HTR-8/SVneo (cell line): ENCODE measurements at places on chromosomes 5 and 9.
A peak's percentile ranks its signal among the peaks of the same experiment; 100 is the strongest.

GRCh38 chr5:146302406-146302805 is 36.2 kb upstream of the POU4F3 start:
- no peak for DNase-seq

GRCh38 chr5:155556700-155557099 is 543.1 kb downstream of the KIF4B start:
- no peak for DNase-seq

DNA sequence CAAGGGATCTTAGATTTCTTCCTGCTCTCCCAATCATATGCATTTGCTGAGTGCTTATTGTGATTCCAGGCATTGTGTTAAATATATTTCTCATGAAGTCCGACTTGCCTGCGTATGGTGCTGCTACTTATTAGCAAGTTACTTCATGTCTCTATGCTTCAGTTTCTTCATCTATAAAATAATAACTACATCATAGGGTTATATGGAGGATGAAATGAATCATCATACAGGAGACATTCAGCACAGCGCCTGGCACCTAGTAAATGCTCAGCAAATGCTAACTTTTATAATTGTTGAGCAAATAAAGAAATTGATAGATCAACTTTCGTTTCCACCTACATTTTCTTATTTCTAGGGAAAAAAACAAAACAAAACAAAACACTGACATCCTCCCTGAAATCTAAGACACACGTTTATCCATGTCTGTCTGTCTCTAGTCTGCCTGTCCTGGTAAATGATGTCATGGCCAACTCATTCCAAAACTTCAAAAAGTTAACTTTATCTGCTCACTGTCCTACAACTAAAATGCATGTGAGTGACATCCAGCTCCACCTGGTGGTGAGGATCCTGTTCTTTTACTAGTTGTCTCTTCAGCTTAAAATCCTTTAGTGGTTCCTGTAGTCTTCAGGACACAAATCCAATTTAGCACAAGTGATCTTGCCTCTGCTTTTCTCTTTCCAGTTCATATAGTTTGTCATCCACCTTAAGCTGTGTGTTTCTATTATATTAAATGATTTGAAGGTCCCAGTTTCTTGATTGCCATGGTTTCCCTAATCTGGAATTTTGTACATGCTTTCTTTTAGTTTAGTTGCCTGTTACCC is 27.7 kb downstream of the PPP3R2 start:
- DNase-seq, result peak; percentile 3

GRCh38 chr9:136049491-136050265 is 45.4 kb downstream of the NACC2 start:
- DNase-seq, result no peak

GRCh38 chr9:129497005-129497812 is 123.7 kb downstream of the C9orf50 start:
- peak; percentile 39 for DNase-seq

DNA sequence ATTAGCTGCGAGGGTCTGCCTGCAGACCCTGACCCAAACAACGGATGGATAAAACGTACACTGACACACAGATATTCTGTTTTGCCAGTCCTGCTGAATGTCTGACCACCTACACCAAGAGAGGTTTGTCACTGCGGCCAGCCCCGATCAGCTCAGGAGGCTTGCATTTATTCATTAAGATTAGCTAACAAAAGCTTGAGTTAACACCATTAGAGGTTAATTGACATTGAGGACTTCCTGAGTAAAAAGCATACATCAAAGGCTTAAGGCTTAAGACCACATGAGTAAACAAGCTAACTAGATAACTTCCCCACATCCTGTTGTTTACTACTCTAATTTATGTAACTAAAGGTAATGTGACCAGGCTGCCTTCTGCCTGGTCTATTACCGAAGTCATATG is 198.1 kb upstream of the TRPC7 start:
- no peak for DNase-seq

DNA sequence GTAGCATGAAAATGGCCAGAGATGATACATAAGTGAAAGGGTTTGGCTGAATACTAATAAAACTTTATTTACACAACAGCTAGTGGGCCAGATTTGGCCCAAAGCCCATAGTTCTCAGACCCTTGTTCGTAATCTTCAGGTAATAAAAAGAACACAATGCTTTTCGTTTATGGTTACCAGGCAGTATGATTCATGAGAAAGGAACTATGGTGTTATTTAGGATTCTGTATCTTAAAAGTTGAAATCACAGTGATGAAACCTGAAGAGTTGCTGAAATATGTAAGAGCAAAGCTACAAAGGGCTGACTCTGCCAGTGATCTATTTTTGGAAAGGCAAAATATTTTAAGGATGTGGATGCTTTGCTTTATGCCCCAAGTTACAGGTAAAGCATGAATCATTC is 192.7 kb downstream of the SMC2 start:
- no peak for DNase-seq

DNA sequence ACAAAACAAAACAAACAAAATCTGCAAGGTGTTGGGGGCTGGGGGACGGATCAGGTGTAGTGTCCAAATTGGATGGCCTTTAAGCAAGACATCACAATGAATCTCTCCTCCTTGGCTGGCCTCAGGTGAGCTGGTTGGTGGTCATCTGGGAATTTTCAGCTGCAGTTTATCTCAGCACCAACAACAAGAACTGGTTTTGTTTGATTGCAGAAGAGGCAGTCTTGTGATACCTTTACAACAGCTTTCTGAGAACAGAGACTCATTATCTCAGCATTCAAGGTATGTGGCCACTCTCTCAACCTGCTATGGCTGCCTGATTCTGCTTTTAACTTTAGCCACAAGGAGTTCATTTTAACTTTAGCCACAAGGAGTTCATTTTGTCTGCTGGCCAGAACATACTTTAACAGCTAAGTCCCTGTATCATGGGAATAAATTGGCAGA is 1543.4 kb downstream of the EFNA5 start:
- DNase-seq, result no peak

GRCh38 chr5:113273948-113274347 is 160.8 kb downstream of the TSSK1B start:
- DNase-seq, result no peak

GRCh38 chr9:26662476-26662875 is 230.1 kb downstream of the CAAP1 start:
- DNase-seq, result no peak

DNA sequence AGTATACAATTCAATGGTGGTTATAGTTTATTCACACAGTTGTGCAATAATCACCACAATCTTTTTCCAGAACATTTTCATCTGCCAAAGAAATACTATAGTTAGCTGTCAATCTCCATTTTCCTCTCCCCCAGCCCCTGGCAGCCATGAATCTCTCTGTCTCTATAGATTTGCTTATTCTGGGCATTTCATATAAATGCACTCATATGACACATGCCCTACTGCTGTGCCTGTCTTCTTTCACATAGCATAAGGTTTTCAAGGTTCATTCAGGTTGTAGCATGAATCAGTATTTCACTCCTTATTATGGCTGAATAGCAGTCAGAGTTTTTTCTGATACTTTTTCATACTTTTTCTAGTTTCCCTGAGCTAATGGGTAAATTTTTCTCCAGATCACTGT is 127.6 kb downstream of the HSPA4 start:
- no peak for DNase-seq

DNA sequence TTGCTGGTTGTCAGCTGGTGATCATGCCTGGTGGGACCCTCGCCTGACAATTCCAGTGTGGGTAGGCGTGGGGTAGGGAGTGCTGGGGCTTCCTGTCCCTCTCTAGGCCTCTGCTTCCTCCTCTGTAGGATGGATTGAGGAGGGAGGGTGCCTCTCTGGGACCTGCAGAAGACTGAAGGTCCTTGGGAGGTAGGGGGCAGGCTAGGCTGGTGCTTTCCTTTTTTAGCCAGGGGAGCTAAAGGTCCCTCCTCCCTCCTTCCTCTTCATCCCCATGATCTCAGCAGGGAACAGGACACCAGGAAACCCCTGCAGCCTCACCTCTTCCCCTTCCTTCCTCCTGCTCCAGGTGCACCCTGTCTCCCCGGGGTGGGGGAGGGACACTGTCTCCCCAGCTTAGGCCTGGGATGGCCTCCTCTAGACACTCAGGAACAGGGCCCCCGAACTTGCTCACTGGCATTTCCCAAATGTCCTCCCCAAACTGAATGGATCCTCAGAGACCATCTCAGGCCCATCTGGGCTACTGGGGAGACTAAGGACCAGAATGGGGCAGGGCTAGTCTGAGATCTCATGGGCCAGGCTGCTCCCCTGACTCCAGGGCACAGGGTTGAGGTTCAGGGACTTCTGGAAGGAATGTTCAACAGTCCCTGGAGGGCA is 8.4 kb downstream of the SH2D3C start:
- DNase-seq, result no peak

GRCh38 chr5:69189162-69190086 is at the start of gene CENPH:
TSS of gene CENPH (plus strand) at chr5:69189583. CDS start at chr5:69189635, 52 bp downstream.
- peak; percentile 85 for DNase-seq

DNA sequence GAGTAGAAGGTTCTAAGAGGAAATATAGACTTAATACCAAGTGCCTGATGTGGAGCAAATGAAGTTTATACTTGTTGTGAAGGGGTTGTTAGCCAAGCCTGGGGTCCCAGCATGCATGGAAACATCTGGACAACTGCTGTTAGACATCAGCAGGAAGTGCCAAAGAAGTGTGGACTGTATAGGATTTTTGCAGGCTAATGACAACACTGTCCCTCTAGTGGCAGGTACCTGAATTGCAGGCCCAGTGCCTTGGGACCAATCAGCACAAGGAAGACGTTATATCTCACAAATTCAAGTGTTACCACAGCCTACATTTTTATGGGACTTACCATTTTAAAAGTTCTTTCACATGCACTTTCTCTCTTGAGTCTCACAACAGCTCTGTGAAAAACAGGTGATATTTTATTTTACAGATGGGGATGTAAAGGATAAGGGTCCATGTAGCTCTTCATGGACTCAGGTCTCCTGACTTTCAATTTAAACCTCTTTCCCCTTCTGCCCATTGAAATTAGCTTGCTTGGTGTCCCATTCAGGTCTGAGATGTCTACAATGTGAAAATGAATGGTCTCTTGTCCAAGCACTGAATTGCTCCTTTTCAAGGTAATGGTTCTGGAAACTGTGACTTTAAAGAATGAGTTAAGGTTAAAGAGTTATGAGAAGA is 89.0 kb upstream of the MAP1B start:
- DNase-seq, result peak; percentile 59

DNA sequence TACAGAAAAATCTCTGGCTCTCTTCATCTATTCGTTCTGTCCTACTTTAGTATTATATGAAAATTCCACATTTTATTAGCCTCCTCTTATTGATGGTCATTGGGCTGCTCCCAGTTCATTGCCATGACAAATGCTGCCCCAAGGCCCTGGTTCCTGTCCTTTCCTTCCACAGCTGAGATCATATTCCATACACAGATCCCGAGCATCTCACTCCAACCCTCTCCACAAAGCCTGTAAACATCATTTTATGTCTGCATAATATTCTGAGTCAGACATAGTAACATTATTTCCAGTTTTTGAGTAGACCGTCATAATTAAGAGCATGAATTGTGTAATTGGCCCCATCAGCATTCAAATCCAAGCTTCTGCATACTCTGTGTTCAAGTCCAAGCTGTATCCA is 86.3 kb downstream of the MVB12B start:
- DNase-seq, result no peak

- DNase-seq, result no peak
Measured at GRCh38 chr5:135438636-135439221, 8.4 kb downstream of the DCANP1 start.

DNA sequence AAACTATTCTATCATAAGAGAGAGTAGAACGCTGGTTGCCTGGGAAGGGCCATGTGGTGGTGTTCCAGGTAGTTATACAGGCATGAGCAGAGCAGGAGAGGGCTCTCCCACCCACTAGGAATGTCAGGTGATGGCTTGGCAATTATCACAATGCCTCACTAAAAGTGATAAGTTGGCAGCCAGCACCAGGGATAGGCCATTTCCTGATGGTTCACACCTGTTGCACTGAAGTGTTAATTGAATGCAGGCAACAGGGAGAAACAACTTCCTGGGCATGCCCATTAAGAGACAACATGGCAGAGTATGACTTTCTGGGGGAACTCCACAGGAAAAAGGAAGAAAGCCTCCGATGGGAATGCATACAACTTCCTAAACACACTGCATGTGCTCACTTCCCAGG is 593.2 kb downstream of the ELAVL2 start:
- DNase-seq, result no peak

DNA sequence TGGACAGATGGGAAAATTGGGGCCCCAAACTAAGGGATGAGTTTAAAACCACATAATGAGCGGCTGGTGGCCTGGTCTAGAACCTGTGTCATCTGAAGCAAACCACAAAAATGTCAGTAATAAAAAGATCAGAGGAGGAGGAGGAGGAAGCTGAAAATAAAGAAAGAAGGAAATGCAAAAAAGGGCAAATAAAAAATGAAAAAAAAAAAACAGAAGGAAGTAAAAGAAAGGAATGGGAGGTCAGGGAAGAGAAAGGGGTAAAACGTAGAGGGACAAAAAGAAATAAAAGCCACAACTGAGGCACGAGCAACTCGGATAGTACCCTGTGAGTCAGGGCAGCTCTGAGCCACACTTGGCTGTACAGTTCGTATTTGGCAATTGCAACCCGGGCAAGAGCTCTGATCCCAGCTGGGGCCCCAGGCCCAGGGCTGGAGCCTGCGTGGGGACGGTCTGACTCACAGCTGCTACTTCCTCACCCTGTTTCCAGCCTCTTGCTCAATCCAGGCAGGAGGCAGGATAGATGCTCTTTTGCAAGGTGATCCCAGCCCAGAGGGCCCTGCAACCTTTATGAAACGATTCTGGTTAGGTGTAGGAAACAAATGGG is 137.9 kb upstream of the TRIM32 start:
- DNase-seq, result peak; percentile 82

GRCh38 chr9:91642771-91643170 is 219.1 kb upstream of the NFIL3 start:
- DNase-seq, result no peak
